ENCODE measurements at places on chromosomes 5 and 9.

- no peak for DNase-seq
These were observed 1.2 kb downstream of the CXXC5 start for GRCh38 chr5:139649082-139649991.

DNA sequence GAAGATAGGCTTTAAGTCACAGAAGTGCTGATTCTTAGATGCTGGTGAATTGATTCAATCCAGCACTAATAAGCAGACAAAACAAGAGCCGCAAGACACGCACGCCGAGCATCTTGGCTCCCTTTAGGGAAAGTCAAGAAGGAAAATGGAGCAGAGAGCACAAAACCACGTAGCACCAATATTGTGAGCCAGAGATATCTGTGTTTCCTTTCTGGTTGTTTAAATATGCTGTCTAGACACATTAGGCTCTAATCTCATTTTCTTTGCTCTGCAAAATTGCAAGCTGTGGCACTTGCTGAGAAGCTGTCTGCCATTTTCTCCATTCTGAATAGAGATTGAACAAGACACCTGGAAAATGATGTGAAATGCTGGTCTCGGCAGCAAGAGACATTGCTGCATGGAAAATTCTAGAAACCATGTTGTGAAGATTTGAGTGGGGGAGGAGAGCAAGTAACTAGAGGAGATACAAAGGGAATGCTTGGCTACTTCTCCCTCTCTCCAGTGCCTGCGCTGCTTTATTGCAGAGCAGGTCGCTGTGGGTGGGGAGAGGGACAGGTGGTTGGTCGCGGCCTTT lies 336.3 kb downstream of the MED10 start:
- DNase-seq: no peak

DNA sequence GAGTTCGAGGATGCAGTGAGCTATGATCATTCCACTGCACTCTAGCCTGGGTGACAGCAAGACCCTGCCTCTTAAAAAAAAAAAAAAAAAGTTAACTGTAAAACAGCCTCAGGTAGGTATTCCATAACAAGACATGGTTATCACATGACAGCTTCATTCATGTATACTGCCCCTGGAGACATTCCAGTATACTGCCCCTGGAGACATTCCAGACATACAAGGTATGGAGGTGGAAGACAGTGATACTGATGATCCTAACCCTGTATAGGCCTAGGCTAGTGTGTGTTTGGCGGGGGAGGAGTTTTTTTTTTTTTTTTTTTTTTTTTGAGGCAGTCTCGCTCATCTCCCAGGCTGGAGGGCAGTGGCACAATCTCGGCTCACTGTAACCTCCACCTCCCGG lies 105.5 kb downstream of the RICTOR start:
- no peak for DNase-seq

- DNase-seq: no peak
These were observed 19.6 kb upstream of the ARL15 start for GRCh38 chr5:54329731-54330709.

GRCh38 chr9:134182554-134183085 lies 18.3 kb upstream of the RNU6ATAC start:
- DNase-seq: no peak

DNA sequence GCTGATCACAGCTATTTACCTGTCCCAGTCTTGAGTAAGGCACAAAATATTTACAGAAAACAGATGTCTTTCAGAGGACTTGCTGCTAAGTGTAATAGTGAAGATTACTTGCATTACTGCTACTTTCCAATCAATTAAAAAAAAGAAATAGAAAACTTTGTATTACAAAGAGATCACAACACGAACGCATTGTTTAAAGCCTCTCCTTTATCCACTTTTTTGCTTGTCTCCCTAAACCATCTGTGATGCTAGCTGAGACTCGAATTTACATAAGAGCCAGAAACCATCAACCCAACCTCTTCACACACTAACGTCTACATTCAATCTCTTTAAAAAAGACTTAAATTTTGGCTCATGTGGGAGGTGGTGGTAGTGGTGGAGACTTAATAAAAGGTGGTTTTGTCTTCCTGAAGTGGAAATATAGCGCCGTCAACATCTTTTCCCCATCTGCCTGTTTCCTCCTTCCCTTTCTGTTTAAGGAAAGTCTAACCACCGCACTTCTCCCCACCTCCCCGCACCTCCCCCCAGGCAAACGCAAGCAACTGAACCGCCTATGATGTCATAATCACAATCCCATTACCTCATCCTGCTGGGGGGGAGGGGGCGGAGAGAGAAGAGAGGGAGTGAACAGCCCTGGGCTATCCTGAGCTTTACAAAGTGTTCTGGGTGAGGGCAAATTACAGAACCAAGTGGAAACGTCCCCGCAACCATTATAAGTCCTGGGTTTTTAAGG lies 948 bp upstream of the FAM53C start:
- no peak for DNase-seq

DNA sequence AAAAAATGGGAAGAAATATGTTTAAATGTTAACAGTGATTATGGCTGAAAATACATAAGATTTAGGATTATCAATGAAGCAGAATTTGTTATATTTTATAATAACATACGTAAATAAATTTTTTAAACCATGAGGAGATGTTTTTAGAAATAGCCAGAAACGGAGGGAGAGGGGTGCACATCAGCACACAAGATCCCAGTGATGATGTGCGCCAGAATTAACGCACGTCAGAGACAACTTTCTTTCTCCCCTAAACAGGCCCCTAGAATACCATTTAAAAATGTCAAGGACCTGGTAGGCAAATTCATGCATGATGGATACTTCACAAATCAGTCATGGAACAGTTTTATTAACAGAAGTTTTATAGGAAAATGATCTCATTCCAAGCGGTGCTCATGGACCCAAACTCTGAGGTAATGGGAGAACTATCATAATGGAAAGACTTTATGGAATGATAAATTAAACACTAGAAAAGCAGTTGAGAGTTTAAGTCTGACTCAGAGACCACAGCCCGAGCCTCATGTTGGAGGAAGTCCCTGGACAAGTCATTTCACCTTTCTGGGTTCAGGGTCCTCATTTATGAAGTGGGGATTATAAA lies 258.9 kb upstream of the GAS1 start:
- DNase-seq: no peak

DNA sequence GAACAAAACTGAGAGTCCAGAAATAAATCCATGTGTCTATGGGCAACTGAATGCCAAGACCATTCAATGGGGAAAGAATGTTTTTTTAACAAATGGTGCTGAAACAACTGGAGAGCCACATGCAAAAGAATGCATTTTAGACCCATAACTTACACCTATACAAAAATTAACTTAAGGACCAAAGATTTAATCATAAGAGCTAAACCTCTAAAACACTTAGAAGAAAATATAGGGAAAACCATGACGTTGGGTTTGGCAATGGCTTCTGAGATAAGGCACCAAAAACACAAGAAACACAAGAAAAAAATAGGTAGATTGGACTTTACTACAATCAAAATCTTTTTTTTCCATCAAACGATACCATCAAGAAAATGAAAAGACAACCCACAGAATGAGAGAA lies 48.4 kb upstream of the ANKRD33B start:
- DNase-seq: no peak

DNA sequence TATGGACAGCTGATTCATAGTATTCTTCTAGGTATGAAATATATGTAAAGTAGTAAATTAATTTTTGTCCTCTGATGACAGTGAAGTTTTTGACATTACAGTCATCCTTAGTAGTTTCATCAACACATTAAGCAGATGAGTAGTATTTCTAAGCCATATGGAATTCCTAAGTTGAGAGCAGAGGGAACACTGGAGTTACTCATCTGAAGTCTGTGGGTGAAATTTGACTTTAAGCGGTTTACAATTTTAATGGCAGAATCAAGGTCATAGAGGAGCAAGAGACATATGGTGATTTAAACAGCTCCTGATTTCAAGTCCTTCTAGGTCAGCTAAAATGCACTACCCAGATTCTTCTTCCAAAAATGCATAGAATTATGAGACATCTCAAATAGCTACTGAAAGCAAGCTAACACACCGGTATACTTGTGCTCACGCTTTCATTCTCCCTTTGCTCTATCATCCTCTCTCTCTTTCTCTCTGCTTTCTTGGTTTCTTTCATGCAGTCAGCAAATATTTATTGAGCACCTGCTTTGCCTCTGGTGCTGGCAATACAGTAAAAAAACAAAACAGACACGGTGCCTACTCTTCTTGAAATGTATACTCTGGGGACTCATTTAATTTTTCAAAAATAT lies 235.9 kb downstream of the FER start:
- DNase-seq: no peak

DNA sequence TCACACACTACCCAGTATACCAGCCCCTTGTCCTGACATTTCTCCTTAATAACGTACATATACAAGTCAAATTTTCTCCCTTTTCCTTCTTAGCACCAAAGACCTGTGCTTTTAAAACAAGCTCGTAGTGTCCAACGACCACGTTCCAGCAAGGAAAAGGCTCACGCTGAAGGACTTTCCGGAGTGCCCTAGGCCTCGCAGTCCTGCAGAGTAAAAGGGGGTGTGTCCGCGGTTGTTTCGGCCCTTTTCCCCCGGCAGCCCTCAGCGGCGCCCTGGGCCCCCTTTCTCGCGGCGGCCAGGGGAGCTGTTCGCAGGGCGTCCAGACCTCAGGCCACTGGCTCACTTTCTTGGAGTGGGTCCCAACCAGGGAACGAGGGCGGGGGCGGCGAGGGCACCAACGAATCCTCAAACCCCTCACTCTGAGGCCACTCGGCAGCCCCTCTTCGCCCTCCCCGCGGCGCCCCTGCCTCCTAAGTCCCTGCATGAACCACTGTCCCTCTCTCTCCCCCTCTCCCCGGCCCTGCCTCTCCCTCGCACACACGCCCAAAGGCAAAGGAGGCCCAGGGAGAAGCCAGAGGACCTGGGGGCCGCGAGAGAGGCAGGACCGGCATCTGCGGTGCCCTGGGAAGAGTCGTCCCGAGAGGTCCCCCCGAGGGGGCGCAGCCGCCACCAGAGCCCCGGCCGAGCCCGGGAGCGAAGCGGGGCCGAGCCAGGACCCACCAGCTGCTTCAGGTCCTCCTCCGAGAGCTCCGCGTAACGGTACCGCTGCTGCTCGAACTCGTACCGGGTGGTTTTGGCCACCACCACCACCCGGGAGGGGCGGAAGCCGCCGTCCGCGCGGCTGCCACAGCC lies 720 bp downstream of the NADK2 start:
- DNase-seq: no peak
